ENCODE measurements at places on chromosomes 7 and 10.

DNA sequence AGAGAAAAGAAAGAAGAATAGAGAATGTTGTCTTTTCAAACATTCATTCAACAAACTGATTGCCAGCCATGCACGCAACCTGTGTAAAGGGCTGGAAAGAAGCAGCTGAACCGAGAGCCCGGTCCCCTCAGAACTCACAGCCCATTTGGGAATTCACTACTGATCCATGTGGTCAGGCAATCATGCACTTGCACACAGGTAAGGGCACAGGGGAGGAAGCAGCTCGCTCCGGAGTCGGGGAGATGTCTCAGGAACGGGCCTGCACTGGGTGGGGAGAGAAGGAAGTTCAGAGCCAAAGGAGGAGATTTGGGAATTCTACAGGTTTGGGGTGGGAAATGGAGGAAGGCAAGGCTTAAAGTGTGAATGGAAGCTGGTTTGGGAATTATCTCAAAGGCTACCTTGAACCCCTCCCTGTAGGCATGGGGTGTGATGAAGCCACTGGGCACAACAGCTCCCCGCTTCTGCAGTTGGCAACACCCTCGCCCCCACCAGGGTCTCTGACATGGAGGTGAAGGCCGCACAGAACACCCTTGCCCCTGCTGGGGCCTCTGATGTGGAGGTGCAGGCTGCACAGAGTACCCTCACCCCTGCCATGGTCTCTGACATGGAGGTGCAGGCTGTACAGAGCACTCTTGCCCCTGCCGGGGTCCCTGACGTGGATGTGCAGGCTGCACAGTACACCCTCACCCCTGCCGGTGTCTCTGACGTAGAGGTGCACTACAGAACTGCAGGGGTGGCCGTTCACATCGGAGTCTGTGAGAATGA lies 194.4 kb upstream of the RNF32 start:
- DNase-seq: no peak

GRCh38 chr7:23654508-23654907 lies 25.5 kb upstream of the FAM221A start:
- DNase-seq: no peak

DNA sequence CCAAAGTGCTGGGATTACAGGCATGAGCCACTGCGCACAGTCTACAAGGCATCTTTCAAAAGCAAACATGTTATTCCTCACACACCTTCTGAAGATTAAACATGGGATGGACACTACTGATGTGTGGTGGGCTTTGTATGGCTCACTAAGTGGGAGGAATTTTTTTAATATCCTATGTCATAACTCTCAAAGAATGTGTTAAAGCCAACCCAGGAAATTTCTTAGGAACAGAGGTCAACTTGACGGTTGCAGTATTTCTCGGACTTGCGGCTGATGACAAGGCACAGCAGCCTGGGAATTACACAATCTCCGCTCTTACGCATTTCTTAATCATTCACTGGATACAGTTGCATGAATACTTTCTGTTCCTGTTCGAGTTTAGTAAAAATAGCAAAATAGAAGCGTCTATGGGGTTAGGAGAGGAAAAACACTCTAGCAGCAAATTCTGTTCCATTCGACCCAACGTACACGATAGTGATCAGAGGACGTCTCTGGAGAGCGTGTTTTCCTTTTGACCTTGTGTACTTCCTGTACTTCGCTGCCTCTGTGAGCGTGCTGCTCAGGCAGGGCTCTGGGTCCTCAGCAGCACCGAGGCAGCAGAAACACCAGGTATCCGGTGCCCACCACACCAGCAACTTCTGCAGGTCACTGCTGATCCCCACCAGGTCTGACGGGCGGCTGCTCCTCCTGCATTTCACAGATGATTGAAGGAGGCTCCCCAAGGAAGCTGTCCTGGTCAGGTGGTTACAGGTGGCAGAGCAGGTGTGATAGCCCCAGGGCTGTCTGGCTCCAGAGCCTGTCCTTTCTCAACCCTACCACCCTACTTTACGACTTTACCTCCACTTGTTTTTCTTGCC lies 26.4 kb upstream of the SRGN start:
- DNase-seq: no peak

DNA sequence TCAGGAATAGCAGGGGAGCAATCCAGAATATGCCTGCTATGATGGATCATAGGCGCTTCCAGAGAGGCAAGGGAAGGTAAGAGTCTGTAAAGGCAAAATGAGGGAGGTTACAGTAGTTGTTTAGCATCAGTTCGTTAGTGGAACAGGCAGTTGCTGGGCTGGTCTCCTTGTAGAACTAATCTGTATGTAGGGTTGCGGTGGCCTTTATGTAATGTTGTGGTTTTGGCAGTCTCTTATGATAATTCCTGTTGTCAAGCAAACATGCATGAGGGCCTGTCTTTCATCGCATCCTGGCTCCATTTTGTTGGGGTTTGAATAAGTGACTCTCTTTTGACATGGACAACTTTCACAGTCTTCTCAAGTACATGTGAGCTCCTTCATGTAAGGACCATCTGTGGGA lies 427.8 kb upstream of the LRGUK start:
- no peak for DNase-seq

GRCh38 chr10:117546020-117546580 lies 3.6 kb downstream of the EMX2 start:
- DNase-seq: no peak

DNA sequence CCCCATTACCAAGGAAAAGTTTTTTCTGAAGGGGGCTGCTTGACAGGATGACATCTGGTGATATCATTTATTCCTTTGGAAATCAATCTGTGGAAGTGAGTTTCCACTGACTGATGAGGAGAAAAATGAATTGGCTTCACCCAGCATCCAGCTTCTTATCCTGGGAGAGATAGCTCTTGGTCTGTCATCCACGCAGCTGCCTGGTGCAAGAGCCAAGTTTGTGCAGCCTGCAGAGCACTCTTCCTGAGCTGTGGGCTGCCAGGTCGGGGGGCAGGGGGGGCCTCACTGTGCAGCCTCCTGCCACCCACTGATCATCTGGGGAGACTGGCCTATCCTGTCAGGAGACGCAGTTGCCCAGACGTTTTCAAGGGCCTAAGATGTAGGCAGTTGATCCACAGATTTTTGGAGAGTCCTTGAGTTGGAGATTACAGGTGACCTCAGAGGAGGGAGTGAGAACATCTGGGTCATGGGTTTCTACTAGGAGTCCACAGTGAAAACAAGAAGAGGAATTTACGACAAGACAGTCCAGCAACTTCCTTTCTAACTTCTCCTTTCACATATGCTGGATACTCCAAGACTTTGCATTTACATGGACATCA lies 75.4 kb downstream of the EGFR start:
- no peak for DNase-seq

DNA sequence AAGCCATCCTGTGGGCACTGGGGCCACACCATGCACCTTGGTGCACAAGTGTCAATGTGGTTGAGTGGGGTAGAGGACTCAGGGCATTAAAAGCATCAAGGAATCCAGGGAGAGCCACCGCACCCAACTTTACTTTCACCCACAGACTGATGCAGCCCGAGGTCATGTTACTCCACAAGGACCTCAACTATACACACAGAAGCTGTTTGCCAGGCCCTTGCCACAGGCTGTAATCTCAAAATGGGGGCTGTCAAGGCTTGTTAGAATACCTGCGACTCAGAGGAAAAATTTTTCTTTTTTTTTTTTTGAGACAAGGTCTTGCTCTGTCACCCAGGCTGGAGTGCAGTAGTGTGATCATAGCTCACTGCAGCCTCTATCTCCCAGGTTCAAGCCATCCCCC lies 26.5 kb upstream of the KCTD7 start:
- DNase-seq: no peak

DNA sequence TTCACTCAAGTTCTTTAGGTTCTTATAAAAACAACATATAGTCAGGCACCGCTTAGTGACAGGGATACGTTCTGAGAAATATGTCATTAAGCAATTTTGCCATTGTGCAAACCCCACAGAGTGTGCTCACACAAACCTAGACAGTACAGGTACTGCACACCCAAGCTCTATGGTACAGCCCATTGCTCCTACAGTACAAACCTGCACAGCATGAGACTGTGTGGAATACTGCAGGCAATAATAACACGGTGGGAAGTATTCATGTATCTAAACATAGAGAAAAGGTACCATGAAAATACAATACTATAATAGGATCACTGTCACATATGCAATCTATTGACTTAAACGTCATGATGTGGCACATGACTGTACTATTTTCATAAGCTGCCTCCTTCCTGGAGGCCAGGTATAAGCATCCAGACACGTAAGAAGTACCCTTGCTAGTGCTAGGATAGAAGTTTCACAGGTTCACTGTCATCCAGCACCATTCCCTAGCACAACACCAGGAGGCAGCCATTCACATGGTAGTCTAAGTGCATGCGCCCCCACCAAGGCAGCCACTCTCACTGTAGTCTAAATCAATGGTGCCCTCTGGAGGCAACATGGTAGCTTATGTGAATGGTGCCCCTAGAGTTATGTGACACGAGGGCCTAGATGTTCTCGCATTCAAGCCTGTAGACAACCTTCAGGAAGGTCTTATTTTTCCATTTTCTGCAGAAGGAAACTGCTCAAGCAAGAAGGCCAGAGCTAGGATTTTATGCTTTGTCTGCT lies 98.5 kb downstream of the ARHGAP22 start:
- DNase-seq: no peak

- DNase-seq: no peak
These were observed 91.2 kb downstream of the LHPP start for GRCh38 chr10:124552691-124553276.

GRCh38 chr10:33122014-33122809 lies 164.2 kb upstream of the ITGB1 start:
- DNase-seq: no peak

DNA sequence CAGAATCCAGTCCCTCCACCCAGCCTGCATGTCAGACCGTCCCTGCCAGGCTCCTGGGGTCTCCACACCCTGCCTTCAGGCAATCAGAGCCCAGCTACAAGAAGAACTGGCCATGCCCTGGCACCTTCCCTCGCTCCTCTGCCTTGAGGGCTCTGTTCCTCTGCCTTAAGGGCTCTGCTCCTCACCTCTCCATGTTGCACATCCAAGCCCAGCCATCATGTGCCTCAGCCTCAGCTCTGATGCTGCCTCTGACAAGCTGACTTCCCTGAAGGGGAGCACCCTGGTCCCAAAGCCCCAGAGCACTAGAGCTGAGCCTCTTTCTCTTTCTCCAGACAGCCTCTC lies 50.3 kb upstream of the ANTXRL start:
- no peak for DNase-seq

GRCh38 chr7:121752706-121753105 lies 120.3 kb upstream of the PTPRZ1 start:
- no peak for DNase-seq

DNA sequence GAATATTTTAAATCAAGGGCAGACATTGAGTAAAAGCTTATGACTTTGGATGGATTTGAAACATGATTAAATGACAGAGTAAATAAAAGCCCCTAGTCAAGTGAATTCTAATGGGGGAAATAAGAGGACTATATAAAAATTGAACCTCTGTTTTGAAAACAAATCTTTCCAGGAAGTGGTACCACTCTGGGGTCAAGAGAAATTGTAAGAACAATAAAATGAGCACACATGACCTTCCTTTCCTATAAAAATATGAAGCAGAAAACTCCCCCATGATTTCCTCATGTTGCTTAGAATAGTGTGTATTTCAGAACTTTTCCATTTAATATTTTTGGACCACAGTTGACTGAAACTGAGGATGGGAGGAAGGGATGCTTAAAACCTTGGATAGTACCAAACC lies 12.3 kb upstream of the CLDN12 start:
- no peak for DNase-seq

GRCh38 chr7:140570120-140570519 lies 70.5 kb downstream of the DENND2A start:
- no peak for DNase-seq

GRCh38 chr10:21217107-21217506 lies 308.4 kb downstream of the SKIDA1 start:
- DNase-seq: no peak

- DNase-seq: no peak
These were observed 166.1 kb downstream of the GRK5 start for GRCh38 chr10:119373294-119374102.

DNA sequence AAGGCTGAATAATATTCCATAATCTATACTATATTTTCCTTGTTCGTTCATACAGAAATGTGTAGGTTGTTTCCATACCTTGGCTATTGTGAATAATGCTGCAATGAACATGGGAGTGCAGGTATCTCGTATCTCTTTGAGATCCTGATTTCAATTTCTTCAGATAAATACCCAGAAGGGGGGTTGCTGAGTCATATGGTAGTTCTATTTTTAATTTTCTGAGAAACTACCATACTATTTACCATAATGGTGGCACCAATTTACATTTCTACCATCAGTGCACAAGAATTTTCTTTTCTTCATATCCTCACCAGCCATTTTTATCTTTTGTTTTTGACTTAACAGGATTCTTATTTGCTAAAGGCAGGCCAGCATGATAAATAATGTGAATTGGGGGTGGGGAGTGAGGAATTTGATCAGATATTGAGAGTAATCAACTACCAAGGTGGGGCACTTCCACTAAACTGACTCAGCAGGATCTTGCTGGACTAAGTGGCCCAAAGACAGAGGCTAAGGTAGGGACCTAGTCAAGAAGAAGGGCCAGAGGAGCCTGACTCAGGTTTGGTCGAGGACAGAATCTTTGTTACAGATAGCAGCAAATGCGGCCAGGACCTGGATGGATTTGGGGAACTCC lies 21.5 kb upstream of the CCSER2 start:
- no peak for DNase-seq

GRCh38 chr10:96850825-96851224 lies 18.7 kb downstream of the LCOR start:
- no peak for DNase-seq

GRCh38 chr10:72720814-72721660 lies 29.1 kb downstream of the MCU start:
- no peak for DNase-seq

DNA sequence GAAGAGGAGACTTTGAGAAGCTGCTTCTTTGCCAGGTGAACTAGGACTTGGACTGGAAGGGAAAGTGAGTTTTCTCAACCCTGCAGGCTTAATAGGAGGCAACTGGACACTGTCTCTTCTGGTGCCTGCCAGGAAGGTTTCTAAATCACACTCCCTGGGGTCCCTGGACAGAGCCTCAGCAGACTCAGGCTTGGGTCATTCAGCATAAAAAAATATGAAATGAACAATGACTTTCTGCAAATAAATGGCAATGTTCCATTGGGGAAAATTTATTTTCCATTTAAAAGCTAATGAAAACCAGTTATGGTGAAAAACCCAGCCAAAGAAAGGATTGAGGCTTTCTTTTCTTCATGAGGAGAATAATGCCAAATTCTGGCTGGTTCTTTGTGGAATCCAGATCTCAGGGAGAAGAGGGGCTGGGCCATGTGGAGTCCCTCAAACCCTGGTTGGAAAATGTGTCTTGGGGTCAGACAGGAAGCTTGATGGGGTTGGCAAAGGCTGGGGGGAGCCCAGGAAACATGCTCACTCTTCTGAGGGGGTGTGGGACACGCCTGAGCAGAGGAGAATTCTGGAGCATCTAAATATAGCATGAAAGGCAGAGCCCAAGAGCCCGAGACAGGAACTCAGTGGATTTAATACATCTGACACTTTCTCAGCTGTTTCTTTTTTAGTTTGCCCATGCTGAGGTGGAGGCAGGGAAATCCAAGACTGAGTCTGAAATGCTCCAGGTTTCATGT lies 65.2 kb upstream of the EMX2 start:
- DNase-seq: no peak

Data from stimulated activated CD8-positive, alpha-beta memory T cell treated with anti-CD3 and anti-CD28 coated beads, Interleukin-7, amount 100 ng/mL, for 24 hours (primary cell).